ENCODE measurements at places on chromosomes 2 and 18. TPM values are rescaled to one million over a fixed set of nuclear protein-coding genes. Genes with fewer than 3 reads are reported as not detected.

UGT1A10 gene
- not detected for total RNA-seq

OR6B2 gene
- not detected for total RNA-seq

DUSP19 gene
- total RNA-seq: 2.3 TPM

- H3K36me3 ChIP-seq: no peaks in the 10 kb centered on the region
- no peaks in the 10 kb centered on the region for H3K27me3 ChIP-seq
- DNase-seq: no peak
- H3K27ac ChIP-seq: no peak overlapping the region
These were observed 265.5 kb downstream of the NAPG start for GRCh38 chr18:10791169-10791831.

DNA sequence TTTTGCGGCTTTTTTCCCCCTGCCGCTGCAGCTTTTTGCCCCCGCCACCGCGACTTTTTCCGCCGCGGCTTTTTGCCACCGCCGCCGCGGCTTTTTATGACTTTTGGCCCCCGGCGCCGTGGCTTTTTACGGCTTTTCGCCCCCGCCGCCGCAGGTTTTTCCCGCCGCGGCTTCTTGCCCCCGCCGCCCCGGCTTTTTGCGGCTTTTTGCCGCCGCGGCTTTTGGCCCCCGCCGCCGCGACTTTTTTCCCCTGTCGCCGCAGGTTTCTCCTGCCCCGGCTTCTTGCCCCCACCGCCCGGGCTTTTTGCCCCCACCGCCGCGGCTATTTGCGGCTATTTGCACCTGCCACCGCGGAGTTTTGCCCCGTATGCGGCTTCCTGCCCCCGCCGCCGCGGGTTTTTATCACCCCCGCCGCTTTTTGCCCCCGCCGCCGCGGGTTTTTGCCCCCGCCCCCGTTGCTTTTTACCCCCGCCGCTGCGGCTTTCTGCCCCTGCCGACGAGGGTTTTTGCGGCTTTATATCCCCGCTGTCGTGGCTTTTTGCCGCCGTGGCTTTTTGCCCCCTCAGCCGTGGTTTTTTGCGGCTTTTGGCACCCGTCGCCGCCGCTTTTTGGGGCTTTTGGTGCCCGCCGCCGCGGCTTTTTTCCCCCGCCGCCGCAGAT, 2750.9 kb downstream of the RPIA start:
- no peak overlapping the region for H3K27ac ChIP-seq
- DNase-seq: no peak
- H3K4me1 ChIP-seq: no peaks in the 10 kb centered on the region
- no peak overlapping the region for H3K4me3 ChIP-seq

DNA sequence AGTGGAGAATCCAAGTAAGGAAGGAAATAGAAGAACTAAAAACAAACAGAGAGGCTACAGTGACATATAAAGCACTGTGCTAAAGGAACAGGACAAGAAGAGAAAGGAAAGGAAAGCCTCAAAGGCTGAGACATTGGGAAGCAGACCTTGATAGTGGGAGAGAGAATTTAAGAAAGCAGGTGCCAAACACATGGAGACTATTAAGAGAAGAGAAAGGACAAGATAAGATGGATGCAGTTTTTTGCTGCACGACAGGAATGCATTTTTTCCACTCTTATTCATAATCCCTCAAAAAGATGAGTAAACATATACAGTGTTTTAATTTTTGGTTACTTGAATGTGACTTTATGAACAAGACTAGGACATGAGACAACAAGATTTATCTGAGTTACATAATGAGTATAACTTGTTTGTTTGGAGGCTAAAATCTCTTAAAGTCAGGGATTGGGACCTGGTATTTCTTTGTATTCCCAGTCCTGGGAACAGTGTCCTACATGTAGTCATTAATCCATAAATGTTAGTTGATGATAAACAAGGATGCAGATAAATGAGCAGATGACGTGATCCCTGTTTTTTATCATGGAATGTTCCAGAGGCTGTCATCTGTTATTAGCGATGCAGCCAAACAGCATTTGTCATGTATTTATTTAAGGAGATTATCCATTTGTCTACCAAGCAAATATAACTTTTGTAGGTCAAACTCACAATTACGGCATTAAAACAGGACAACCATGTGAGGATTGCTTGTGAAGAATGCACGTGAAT, 141.7 kb downstream of the DNER start:
- H3K27me3 ChIP-seq: no peaks in the 10 kb centered on the region
- no peaks in the 10 kb centered on the region for H3K36me3 ChIP-seq
- DNase-seq: no peak
- H3K4me1 ChIP-seq: peaks cover 3% of the 10 kb centered on the region
- no peak overlapping the region for H3K4me3 ChIP-seq
- no peak overlapping the region for H3K27ac ChIP-seq

DNA sequence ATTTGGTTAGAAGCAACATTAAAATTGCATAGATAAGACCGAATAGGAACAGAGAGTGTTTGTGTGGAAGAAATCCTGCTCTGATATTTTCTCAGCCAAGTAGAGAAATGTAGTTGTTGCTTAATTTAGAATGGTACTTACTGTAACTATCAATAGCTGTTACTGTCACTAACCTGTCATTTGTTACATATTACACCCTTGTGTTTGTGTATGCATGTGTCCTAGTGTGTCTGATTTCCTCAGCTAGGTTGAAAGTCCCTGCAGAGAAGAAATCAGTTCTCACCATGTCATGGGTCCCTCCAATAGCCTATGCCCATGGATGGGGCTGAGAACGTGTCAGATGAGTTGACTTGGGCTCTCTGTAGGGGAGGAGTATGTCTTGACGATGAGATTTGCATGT, 94.4 kb downstream of the SPTBN1 start:
- DNase-seq: no peak
- H3K36me3 ChIP-seq: no peaks in the 10 kb centered on the region
- H3K4me1 ChIP-seq: peaks cover 5% of the 10 kb centered on the region
- H3K27ac ChIP-seq: no peak overlapping the region

- H3K27ac ChIP-seq: no peak overlapping the region
- DNase-seq: no peak
- no peaks in the 10 kb centered on the region for H3K27me3 ChIP-seq
These were observed 48.1 kb downstream of the MERTK start for GRCh38 chr2:111946294-111947114.
